ENCODE measurements at places on chromosomes 5 and 9.
A peak's percentile ranks its signal among the peaks of the same experiment; 100 is the strongest.

DNA sequence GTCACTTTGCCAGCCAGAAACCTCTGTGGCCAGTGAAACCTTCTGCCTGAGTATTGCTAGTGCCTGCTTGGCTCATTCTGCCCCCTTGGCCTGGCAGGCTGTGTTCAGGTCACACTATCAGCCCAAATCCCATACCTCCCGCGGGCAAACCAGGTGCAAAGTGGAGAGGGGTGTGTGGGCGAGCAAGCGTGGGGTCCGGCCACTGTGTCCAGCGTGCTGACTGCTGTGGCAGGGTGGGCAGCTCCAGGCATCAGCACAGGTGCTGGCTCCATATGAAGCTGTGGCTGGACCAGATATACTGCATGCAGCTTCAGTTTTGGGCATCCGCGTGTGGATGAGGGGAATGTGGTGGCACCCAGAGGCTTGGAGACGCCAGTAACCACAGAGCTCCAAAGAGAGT lies 576.5 kb upstream of the EDIL3 start:
- DNase-seq = no peak

GRCh38 chr5:175088963-175089362 lies 355.0 kb downstream of the DRD1 start:
- DNase-seq = no peak

- no peak for DNase-seq
Observed at GRCh38 chr9:114682846-114683245, 854 bp upstream of the TEX48 start.

DNA sequence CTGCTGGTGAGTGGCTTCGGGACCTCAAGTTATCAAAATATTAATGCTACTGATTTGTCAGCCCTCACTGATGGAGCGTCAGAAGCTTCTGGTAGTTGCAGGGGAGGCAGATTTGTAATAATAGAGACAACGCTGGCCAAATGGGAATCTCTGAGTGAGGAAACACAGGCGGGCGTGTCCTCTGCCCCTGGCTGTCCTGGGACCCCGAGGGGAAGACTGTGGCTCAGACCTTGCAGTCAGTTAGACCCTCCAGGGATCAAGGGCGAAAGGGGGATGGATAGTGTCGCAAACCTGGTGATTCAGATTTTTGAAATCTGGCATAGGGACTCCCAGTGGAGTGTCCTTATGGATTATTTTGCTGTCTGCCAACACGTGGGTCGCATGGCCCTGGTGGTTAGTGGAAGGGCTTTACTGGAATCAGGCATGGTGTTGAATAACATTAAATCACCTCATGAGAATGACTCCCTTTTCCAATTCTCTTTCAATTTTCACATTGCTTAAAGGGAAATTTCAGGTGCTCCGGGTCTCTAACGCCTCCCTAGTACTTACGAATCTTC lies 35.1 kb upstream of the NTNG2 start:
- DNase-seq = no peak

DNA sequence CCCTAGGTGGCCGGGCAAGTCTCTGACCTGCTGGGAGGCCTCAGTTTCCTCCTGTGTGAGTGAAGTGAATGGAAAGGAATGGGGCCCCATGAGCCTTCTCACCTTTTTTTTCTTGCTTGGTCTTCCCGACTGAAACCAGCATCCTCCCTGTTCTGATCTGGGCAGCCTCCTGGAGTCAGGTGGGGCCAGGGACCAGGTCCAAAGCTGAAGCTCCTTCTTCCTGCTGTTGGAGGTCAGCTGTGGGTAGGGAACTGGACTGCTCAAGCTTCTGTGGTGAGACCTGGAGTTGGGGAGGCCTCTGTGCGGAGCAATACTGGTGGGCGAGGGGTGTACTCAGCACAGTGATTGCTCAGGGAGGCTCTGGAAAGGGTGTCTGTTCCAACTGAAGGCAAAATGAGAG lies 99.7 kb downstream of the PCSK1 start:
- DNase-seq = no peak

- no peak for DNase-seq
Observed at GRCh38 chr9:37466037-37466709, 923 bp upstream of the ZBTB5 start.

DNA sequence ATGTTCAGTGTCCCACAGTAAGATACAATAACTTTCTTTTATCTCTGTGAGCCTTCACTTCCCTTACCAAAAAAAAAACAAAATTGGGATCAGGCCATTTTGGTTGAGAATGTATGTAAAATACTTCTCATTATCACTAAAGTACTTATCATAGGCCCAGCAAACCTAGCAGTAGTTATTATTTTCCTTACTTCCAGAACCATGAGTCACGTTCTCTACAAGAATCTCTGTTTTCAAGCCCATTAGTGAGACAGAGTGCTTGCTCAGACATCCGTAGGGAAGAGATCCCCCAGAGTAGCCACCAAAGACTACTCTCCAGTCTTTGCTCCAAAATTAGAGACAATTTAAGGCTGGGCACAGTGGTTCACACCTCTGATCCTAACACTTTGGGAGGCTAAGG lies 103.9 kb upstream of the NR5A1 start:
- DNase-seq = no peak

DNA sequence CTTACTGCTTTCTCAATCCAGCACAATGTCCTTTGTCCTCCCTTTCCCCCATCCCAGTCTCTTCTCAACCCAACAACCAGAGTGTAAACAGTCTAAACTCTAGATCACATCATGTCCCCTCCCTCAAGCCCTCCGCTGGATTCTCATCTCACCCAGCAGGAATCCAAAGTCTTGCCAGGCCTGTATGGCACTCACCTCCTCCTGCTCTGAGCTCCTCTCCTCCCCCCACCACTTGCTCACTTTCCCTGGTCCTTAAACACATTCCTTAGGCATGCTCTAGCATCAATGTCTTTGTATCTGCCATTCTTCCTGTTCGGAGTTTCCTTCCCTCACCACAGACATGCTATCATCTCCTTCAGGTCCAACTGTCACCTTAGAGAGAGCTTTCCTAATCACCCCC lies 78.8 kb downstream of the NIPSNAP3B start:
- DNase-seq = no peak

- DNase-seq = no peak
Observed at GRCh38 chr5:79407591-79407990, 106.3 kb downstream of the HOMER1 start.

- no peak for DNase-seq
Observed at GRCh38 chr5:375921-376798, 54.6 kb downstream of the AHRR start.

DNA sequence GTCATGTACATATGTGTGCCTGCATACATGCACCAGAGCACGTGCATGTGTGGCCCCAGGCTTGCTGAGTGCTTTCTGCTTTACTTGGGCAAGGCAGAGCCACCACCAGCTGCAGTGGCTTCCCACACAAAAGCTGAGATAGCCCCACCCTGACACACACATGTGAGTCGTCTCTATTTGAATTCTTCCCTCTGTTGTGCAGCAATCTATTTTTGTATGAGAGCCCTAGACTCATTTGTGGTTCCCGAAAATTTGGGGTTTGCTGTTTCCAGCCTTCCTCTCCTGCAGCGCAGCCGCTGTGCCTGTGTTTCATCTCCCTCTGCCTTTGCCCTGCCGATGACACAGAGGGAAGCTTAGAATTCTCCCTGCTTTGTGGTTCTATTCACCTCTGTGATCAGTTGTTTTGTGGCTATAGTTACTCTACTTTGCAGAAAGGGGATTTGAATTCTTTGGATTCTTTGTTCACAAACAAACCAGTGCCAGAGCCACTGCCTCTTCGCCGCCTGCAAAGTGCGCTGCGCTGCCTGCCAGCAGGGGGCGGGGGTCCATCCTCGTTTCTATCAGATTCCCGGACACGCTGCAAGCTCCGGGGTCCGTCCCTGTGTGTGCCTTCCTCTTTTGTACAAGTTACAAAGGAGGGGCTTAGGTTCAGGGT lies 95.8 kb upstream of the DAP start:
- DNase-seq = peak; percentile 5

DNA sequence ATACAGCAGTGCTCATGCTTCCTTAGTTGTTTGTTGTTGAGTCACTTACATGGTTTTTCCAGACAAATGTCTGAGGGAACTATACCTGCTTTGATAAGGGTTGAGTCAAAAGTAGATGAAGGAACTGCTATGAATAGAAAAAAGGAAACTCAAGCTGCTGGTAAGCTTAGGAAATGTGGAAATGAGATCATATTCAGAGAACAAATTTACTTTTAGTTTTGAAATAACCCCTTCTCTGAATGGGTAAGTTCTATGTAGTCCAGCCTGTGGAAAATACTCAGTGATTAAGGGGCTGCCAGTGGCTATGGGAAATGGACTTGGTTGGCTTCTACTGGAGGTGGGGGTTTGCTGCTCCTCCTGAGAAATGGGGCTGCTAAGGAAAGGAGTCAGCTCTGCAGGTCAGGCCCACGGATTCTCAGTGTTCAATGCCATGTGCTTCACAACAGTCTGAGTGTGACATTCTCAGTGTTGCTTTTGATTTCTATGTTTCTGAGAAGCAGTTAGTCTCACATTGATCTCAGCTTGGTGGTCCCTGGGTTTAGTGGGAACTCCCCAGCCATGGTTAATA lies 47.7 kb upstream of the GLRX start:
- DNase-seq = no peak

DNA sequence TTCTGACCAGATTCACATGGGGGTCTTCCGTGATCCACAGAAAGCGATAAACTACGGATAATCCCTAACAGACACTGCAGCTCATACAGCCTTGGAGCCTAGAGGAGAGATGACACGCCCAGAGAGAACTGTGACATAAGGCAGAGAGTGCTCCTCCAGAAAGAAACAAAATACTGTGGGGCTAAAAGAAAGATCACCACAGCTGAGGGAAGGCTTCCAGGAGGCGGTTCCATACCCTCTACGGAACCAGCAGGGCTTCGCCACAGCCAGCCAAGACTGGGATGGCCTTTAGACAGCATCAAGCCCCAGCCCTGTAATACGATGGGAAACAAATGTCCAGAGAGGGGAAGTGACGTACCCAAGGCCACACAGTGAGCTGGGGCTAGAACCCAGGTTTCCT lies 19.3 kb downstream of the GPX3 start:
- no peak for DNase-seq

- DNase-seq = no peak
Observed at GRCh38 chr5:178293815-178294214, 61.2 kb upstream of the PHYKPL start.

GRCh38 chr9:4666042-4666699 lies at the start of gene SPATA6L:
Gene SPATA6L, minus strand, starts transcription at chr9:4666480. Its CDS starts 230 bp downstream, at chr9:4666250.
- peak; percentile 25 for DNase-seq

- DNase-seq = no peak
Observed at GRCh38 chr5:115813719-115814118, 2.7 kb downstream of the CDO1 start.

- no peak for DNase-seq
Observed at GRCh38 chr5:142013734-142014521, 1.1 kb upstream of the GNPDA1 start.

DNA sequence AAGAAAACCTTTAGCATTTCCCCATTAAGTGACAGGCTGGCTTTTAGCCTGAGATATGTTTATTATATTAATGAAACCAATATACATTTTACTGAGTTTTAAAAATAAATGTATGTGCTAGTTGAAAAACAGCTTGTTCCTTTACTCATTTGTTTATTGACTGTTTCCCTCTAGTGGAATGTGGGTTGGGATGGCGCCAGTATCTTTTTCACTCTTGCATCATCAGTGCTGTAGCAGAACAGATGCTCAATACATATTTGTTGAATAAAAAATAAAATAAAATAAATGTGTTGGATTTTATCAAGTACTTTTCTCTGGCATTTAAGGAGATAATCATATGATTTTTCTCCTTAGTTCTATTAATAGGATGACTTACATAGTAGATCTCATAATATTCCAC lies 43.0 kb downstream of the FSTL4 start:
- DNase-seq = no peak

GRCh38 chr9:115810166-115810565 lies 343.4 kb upstream of the PAPPA start:
- DNase-seq = no peak

GRCh38 chr5:50808406-50808805 lies 142.0 kb downstream of the PARP8 start:
- no peak for DNase-seq

DNA sequence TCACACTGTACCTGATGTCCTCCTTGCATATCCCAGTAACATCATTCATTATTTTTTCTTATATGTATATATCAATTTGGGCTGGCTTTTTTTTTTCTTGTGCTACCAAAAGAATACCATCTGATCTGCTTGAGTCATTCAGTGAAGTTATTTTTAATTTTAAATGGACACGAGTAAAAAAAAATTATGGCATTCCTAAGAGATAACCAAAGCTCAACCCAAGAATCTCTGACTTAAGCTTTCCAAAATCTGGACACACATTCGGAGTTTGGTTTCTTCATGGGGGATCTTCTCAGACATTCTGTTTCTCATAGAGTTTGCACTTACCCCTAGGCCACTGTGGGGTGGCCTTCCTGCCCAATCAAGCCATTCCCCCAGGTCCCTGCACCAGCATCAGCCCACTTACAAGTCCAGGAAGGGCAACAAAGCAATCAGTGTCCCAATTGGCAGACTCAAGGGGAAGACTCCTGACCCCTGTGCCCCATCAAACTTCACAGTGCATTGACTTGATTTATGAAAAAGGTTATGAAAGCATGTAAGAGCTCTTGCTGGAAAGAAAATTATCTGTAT lies 49.2 kb upstream of the SPDL1 start:
- DNase-seq = no peak

GRCh38 chr9:133341369-133342068 lies 5.5 kb upstream of the SURF6 start:
- DNase-seq = peak; percentile 29

- no peak for DNase-seq
Observed at GRCh38 chr5:9557696-9558095, 11.8 kb upstream of the SEMA5A start.

- no peak for DNase-seq
Observed at GRCh38 chr5:79811081-79811480, 121.4 kb downstream of the CMYA5 start.

DNA sequence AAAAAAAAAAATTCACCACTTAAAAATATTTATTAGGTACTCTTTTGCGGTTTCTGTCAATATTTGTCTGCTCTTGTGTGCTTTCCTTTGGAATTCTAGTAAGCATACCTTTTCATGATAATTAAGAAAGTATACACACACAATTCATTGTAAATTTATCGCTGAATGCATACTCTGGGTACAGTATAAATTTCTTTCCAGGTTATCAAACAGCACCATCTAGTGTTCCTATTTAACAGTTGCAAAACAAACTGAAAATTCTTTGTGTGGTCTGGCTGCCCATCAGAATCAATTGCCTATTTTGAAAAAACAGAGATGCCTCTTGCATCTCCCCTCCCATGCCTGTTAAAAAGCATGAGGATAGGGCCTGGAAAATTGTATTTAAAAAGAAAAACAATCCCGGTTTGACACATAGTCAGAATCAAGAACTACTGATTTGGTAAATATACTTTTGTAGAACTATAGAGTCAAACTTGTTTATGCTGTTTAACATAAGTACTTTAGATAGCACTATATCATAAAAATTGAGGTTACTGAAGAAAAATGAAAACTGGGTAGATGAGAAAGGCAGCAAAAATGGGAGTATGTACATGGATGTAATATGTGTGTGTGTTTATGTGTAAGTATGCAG lies 16.2 kb downstream of the PGGT1B start:
- DNase-seq = peak; percentile 45

GRCh38 chr5:157651623-157652376 lies 438 bp downstream of the SOX30 start:
- DNase-seq = peak; percentile 88
